NCI-H526 treated with DMSO at 0.1 percent for 48 hours (cell line): ENCODE measurements at places on chromosomes 4 and X.

DNA sequence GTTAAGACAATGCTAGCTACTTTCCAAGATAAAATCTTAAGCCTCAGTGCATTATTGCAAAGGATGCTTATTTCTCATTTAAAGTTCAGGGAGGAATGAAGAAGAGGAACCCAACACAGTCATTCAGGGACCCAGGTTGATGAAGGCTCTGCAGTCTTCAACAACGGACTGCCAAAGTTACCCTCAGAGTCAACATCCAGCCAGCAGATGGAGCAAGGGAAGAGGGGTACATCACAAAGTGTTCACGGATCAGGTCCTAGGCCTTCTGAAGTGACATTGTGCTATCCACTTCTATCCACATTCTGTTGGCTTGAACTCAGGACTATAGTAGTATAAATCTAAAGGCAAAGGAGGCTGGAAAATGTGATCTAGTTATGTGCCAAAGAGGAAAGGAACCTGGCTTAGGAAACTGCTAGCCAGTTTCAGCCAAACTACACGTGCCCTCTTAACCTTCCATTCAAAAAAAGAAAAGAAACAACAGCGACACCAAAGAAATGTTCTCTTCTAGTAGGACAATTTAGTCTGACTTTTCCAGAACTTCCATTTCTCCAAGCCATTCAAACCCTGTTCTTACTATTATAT, 28.8 kb downstream of the NKX6-1 start:
- DNase-seq = no peak

- DNase-seq = no peak
These were observed 83.9 kb upstream of the NKX1-1 start for GRCh38 chr4:1490011-1490653.

- DNase-seq = no peak
These were observed 10.0 kb upstream of the AFF1 start for GRCh38 chr4:86924811-86925210.

GRCh38 chr4:5788144-5788543, 77.1 kb downstream of the EVC start:
- no peak for DNase-seq

- no peak for DNase-seq
These were observed 5.4 kb upstream of the TBC1D1 start for GRCh38 chr4:37885496-37885895.

- DNase-seq = no peak
These were observed 50.9 kb downstream of the CEP44 start for GRCh38 chr4:174334628-174335027.

- DNase-seq = no peak
These were observed 23.7 kb downstream of the AMOT start for GRCh38 chrX:112816908-112817307.

DNA sequence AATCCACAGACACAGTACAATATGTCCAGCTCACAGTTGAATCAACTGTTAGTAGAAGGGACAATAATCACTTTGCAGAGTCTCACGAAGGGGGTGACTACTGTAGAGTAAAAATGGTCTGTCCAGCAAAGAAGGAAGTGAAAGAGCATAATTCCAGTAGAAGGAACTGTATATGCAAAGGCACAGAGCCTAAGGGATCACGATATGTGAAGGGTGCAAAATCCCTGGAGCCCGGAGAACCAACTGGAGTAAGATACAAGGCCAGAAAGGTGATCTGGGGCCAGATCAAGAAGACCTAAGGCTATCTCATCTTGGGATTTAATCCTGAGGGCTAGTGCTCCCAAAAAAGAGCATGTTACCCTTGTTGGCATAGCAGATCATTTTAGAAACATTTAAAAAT, 192.7 kb upstream of the LDB2 start:
- DNase-seq = no peak

DNA sequence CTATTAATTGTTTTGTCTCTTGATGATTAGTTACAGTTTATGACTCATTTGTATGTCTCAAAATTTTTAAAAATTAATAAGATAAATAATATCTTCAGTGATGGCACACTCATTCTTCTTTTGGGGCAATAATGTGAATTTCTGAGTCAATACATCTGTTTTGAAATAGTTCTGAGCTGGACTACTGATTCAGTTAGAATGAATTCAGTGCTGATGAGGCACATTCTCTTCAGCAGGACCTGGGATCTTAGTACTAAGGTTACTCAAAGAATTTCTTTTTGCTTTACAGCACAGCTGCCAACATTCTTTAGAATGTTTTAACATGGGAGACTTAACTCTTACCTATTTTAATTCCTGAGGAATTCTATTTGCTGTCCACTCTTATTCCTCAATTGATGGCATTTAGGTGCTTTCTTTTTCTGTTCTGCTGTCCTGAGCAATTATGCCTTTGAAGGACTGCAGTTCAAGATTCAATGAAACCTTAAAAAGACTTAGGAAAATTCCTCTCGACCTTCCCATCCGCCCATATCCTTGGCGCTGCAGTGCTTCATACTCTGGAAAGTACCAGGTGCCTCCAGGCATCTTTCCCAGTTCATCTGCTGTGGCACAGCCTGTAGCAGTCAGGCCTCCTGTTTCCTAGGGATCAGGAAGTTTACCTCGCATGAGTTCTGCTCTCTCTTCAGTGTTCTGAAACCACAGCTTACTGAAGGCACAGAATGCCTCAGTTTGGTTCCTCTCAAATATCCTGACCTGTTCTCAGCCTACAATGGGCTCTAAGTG, 213.7 kb downstream of the FSTL5 start:
- no peak for DNase-seq

DNA sequence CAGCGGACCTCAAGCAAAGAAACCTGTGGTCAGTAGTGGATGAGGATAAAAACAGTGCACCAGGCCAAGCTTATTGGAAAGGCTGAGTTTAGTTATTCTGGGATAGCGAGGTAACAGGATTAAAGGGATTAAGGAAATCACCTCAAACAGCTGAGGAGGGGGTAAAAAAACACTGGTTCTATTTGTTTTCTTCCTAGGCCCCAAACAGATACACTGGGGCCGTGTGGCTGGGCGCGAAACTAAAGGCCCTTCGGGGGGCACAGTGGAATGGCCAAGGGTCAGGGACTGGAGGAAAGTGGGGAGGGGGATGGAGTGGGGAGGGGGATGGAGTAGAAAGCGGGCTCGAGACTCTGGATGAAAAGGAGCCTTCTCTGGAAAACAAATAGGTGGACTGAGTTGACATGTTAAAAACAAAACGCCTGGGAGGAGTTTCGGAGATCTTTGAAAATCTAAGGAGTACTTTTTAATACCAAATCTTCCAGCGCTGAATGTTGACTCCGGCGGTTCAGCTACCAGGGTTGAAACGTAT, 2.9 kb downstream of the SOX3 start:
- no peak for DNase-seq

GRCh38 chr4:106529348-106530023, 160.9 kb upstream of the GIMD1 start:
- no peak for DNase-seq

GRCh38 chr4:110508827-110509710, 33.1 kb downstream of the ENPEP start:
- DNase-seq = peak; percentile 5

- no peak for DNase-seq
These were observed 22.8 kb downstream of the STAP1 start for GRCh38 chr4:67581208-67581857.

- DNase-seq = no peak
These were observed 10.5 kb upstream of the PGM2 start for GRCh38 chr4:37816006-37816405.

DNA sequence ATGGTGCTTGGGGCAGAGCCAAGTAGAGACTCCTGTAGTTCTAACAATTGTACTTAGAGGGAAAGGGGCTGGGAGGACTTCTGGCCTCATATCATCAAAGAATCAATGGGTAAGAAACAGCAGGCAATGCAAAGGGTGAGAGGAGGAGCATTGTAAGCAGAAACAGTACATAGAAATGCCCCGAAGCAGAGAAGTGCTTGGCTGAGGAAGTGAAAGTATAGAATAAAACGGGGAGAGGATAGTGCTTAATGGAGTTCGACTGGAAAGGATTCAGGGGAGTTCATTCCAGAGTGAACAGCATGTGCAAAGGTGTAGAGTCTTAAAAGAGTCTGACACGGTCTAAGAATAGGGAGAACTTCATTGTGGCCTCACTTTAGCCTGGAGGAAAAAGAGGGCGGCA, 103.0 kb downstream of the SYNPO2 start:
- DNase-seq = no peak

- DNase-seq = no peak
These were observed 51.9 kb downstream of the GSPT2 start for GRCh38 chrX:51795136-51795535.

DNA sequence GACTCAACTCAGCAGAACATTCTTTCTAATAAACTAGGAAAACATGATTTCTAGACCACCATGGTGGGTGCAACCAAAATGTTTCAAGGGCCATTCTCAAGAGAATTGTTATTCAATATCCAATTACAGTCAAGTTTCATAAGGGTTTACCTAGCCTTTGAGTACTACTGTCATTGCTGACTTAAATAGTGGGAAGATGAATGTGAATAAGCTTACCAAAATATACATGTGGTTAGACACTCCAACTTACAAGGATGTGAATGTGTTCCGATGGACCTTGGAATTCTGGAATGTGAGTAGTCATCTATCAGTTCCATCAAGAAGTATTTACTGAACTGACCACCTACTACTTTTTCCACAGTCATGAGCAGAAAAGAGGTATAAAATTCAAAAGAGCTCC, 16.9 kb downstream of the SH3RF1 start:
- DNase-seq = no peak

DNA sequence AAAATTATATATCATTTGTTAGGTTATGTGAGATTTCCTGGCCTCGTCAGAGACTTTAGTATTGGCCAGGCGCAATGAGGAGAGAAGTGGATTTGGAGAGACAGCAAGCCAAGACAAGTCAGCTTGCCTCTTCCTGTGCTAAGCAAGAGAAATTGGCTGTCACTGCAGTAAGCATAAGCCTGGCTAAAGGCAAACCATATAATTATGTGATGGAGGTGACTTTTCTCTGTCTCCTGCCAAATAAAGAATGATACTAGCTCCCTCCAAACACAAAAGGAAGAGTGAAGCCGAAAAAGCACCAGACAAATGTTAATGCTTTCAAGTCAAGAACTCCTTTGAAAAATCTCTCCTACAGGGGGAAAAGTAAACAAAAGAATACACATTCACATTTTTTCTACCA, 2246.0 kb downstream of the ARAP2 start:
- no peak for DNase-seq

DNA sequence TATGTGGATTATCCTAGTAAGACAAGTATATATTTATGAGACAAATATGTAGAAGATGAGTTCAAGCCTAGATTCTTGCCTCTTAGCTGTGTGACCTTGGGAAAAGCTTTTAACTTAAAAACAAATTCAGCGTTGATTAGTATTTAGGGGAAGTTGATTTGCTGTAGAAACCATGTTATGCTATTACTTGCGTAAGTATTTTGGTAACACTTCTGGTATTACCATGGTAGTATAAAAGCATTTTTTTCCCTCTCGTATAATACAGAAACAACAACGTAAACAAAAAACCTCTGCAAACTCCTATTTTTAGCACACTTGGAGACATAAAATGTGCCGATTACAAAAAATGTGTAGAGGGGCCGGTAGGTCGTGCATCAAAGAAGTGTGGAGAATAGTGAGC, 33.2 kb downstream of the STAG2 start:
- no peak for DNase-seq

DNA sequence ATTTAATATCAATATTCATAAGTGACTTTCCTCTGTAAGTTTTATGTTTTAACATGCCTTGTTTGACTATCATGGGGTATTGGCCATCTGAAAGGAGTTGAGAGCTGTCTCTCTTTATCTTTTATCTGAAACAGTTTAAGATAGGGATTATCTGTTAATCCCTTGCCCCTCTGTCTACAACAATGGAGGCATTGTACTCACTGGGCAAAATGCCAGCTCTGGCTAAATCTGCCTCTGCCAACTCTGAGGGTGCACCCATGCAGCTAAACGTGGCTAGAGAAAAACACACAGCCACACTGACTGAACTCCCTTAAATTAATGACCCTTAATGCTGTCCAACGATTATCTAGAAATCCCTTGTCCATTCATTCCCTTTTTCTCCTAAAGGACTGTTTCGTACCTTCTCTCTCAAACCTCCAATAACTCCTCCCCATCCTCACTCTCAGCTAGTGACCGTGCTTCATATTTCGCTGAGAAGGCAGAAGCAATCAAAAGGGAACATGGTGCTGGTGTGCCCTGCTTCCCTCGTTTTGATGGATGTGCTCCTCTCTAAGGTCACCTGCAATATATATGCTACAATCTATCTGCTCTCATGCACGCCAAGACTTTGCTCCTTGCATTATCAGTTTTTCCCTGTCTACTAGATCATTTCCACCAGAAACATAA, 10.3 kb downstream of the PHKA2 start:
- peak; percentile 58 for DNase-seq

- DNase-seq = no peak
These were observed 86.3 kb upstream of the PRPS1 start for GRCh38 chrX:107542040-107542439.

DNA sequence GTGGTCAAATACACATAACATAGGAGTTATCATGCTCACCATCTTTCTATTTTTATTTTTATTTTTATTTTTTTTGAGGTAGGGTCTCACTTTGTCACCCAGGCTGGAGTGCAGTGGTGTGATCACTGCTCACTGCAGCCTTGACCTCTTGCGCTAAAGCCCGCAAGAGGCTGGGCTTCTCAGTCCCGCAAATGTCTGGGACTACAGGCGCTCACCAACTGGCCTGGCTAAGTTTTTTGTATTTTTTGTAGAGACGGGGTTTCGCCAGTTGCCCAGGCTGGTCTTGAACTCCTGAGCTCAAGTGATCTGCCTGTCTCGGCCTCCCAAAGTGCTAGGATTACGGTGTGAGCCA, 295 bp upstream of the TLR10 start:
- no peak for DNase-seq

- no peak for DNase-seq
These were observed 44.9 kb downstream of the HAND2 start for GRCh38 chr4:173485164-173485563.

DNA sequence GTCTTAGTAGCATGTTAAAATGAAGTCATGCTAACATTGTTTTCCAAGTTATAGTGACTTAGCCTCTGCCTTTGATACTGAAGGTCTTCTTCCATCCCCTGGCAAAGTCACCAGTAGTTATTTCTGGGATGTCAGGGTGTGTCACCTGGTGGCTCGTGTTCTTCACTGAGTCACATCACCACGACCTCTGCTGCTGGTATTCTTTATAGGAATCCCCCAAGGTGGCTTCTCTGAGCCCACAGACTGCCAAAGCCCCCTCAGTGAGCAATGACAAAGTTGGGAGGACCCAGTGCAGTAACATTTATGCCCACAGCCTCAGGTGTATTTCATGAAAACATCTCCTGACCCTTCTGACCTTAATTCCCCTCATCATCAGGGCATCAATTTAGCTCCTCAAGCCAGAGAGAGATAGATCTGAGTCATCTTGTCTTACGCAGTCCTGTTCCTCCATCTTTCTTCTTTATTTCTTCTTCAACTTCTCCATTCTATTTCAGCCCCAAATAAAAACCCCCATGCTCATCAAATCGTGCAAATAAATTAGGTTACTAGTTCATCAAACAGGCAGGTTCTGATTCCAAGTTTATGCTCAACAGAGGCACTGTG, 29.3 kb upstream of the GPRIN3 start:
- DNase-seq = no peak
